ENCODE measurements at places on chromosomes 7 and 10. TPM values are rescaled to one million over a fixed set of nuclear protein-coding genes. Genes with fewer than 3 reads are reported as not detected.

Gene VIPR2
- total RNA-seq = 0.26 TPM

DNA sequence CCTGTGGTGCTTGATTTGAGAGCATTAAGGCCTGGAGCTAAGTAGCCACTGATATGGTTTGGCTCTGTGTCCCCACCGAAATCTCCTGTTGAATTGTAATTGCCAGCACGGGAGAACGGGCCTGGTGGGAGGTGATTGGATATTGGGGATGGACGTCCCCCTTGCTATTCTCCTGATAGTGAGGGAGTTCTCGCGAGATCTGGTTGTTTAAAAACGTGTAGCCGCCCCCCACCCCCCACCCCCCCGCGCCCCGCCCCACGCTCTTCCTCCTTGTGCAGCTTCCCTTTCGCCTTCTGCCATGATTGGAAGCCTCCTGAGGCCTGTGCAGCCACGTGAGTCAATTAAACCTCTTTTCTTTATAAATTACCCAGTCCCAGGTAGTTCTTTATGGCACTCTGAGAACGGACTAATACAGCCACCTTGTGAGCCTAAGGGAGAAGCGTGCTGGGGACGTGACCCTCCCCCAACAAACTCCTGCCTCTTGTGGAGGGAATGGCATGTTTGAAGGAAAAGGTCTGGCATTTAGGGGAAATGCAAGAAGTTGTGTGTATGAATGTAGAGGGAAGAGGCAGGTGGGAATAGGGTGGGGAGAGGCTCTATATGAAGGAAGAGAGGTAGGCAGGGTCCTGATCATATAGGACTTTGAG lies 118.0 kb upstream of the KMT2C start:
- DNase-seq = no peak

Gene SLC13A1
- total RNA-seq = not detected

GRCh38 chr7:25862261-25863004 lies 289.6 kb upstream of the NFE2L3 start:
- DNase-seq = peak; percentile 34

Gene SPDYE2
- 0.41 TPM for total RNA-seq

GRCh38 chr10:75672111-75672671 lies 240.8 kb downstream of the LRMDA start:
- DNase-seq = no peak

- DNase-seq = no peak
These were observed 16.2 kb downstream of the PFKFB3 start for GRCh38 chr10:6218692-6219493.

DNA sequence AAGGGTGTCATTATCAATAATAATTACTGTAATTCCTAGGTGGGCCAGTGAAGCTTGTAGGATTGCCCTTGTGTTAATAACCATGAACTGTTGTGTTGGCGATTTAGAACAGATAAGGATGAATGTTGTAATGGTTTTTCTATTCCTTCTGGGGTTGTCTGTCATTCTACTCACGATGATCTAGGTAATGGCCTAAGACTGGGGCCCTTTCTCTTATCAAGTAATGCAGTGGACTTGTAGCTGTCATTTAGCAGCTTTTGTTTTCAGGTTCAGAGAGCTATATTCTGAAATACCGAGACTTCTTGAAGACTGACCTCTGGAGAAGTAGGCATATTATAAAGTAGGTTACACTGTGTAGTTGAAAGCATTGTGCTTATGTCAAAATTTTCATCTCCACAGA lies 110.2 kb downstream of the TAF3 start:
- no peak for DNase-seq

DNA sequence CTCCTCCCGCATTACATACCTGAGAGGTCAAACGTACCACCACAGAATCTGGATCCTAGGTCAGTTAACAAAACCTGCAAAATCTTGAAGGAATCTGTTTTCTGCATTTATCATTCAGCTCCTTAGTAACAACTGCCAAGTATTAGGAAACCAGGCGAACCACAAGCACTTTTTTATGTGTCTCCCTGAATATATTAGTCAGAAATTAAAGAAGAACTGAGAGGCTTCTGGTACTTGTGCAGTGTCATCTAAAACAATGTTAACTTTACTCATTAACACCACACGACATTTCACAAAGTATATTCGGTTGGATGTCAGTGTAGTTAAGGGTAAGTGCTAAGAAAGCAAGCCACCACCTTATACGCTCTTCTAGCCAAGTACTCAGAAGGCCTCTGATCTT lies 2.5 kb downstream of the CCDC6 start:
- DNase-seq = no peak

Gene HACD1
- 0.63 TPM for total RNA-seq

DNA sequence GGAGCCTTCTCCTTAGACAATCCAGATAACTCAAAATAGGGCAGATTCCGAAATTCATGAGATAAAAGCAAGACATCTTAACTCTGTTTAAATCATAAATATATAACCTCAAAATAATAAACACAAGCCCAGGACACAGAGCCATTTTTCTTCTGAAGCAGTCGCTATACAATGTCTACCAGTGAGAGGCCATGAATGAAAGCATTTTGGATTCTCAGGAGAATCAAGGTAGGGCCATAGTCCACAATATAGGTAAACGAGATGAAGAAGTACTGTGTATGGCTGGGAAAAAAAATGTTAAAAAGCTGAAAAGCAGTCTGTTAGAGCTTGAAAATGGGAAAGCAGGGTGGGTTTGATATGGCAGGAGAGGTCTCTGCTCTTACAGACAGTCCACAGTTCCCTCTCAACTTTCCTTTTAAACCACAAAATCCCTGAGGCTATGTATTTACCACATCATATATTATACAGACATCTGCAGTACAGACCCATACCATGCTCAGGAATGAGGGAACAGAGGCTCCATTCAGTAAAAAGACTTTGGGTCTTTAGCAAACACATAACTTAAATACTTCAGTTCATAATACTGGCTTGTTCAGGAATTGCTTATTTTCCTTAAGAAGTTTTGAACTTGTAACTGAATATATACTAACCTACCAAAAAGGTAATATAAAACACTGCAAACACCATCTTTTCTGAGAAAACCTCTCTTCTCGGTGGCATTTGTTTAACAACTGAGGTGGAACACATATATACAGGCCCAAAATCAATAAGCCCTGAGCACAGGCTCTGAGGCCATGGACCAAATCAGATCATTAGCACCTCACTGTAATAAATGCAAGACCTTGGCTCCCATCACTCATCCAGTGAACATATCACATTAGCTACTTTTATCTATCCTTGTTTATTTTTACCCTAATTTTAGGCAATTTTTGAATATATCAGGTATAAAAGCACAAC lies 109.3 kb downstream of the SORBS1 start:
- DNase-seq = no peak

DNA sequence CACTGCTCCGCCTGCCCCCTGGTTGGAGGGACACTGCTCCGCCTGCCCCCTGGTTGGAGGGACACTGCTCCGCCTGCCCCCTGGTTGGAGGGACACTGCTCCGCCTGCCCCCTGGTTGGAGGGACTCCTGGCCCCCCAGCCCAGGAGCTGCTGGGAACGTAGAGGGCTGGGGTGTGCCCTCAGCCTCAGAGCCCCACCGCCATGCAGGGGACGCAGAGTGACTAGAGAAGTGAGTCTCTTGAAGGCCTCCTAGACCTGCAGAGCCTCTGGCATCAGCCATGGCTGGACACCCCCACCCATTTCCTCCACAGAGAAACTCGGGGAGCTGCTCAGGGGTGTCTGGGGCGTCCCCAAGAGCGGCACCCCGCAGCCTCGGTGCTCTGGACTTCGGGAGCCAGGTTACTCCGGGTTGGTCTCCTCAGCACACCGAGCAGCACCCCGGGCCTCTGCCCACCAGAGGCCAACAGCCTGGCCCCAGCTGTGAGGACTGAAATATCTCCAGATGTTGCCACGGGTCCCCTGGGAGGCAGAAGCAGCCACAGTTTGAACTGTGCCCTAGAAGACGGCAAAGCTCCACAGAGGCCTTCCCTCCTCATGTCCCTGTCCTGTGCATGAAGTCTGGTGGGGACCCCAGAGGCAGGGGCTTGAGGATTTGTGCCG lies 191.9 kb downstream of the ELFN1 start:
- DNase-seq = no peak

GRCh38 chr10:38127812-38128211 lies 33.7 kb downstream of the ZNF37A start:
- no peak for DNase-seq

- DNase-seq = peak; percentile 57
These were observed 22.5 kb downstream of the CFAP43 start for GRCh38 chr10:104209575-104210198.

- no peak for DNase-seq
These were observed 61.1 kb upstream of the C10orf90 start for GRCh38 chr10:126731610-126731990.

DNA sequence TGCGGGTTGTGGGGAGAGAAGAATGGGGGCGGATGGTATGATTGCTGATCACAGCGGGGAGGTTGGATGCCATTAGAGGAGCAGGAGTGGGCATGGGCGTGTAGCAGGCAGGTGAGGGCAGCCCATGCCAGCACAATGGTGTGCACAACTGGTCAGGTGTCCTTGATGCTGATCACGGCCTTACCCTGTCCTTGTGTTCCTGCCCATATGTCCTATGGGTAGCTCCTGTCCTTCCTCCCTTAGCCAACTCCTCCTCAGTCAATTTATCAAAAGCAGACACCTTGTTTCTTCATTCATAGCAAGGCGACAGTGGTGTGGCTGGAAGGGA lies 30.7 kb downstream of the WDR86 start:
- no peak for DNase-seq

Gene C10orf88
- total RNA-seq = 13.9 TPM

GRCh38 chr10:101293007-101293723 lies 60.8 kb upstream of the BTRC start:
- DNase-seq = no peak

DNA sequence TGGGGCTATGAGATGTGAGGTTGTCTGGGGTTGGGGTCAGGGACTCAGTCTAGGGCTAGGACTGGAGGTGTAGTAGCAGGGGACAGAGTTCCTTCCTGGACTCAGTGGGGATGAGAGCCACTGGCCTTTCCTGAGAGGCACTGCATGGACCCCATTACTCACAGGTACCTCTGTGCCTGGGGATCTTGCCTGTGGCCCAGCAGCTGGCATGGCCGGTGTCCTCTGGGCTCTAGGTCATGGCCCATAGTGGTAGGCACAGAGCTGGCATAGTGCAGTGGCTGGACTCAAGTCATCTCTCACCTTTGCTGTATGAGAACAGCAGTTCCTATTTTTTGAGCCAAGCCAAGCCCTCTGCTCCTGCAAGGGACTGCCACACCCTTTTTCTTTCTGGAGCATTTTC lies 51.9 kb downstream of the NEURL1 start:
- no peak for DNase-seq

Gene INHBA
- not detected for total RNA-seq

DNA sequence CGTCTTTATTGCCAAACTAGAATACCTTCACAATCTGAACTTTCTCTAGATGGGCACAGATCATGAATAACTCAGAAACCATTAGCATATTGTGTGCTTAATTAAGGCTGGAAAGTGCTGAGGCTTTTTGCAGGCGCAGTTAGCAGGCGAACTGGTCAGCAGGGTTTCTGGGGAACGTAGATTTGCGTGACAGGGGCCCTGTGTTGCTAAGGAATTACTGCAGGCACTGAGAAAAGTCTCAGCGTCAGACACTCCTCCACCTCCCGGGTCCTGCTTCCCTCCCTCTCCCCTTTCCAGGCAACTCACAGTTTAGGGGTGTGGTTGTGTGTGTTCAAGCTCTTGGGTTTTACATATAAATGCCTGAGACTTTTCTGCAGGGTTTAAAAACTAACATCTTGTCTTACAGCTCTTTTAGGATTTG lies 2.2 kb downstream of the MAP3K8 start:
- no peak for DNase-seq

GRCh38 chr10:121811386-121811785 lies 116.4 kb downstream of the ATE1 start:
- no peak for DNase-seq

- no peak for DNase-seq
These were observed 1235.0 kb downstream of the XPNPEP1 start for GRCh38 chr10:108688314-108688713.

GRCh38 chr7:373818-374705 lies 84.1 kb downstream of the FOXL3 start:
- DNase-seq = no peak

- no peak for DNase-seq
These were observed 21.5 kb upstream of the SMKR1 start for GRCh38 chr7:129480674-129481363.

Gene TMEM184A
- not detected for total RNA-seq

Gene SMKR1
- 3.8 TPM for total RNA-seq

DNA sequence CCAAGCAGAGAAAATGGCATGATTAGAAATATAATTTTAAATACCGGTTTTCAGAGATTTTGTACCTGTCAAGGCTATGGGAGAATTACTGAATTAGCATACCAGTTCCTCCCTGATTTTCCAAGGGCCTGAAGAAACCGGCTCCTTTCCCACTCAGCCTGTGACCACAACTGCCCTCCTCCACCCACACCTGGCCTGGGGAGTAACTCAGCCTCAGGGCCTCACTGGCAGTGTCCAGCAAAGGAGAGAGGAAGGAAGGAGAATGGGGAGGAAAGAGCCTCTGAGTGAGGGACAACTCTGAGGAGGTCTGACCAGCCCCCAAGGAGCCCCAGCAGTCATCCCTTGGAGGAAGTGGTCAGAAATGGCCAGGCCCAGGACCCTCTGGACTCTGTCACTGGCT lies 98.0 kb upstream of the LYZL2 start:
- no peak for DNase-seq

- DNase-seq = no peak
These were observed at the start of gene LLCFC1 for GRCh38 chr7:142939226-142939910. TSS of gene LLCFC1 (plus strand) at chr7:142939484. CDS start at chr7:142939622, 138 bp downstream.

DNA sequence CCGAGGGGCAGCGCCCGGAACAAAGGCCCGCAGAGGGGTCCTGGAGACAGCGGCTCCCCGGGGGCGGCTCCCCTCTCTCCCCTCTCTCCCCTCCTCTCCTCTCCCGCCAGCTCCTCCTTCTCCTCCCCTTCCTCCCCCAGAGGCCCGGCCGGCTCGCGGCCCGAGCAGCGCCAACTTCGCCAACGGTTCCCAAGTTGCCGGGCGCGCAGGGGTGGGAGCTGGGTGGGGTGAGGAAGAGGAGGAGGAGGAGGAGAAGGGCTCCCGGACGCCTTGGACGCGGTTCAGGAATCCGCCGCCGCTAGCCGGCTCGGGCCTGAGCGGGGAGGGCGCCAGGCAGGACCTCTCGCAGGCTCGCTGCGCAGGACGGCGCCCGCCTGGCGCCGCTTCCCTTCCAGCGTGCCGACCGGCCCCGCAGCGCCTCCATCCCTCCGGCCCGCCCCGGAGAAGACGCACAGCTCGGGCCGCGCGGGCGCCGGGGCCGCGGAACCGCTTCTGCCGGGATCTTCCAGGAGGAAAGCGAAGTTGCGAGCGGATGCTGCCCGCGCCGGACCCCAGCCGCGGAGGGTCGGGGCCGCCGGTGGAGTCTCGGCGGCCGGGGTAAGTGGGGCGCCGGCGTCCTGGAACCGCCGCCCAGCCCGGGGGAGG lies at the start of gene CHST3:
CHST3 (plus strand) TSS at position 298 of the 645 bp plus-strand sequence. CDS start 41,448 bp downstream, outside the sequence.
- no peak for DNase-seq

Gene MCM10
- not detected for total RNA-seq

Gene FOXI2
- not detected for total RNA-seq

- peak; percentile 86 for DNase-seq
These were observed 955.6 kb downstream of the GATA3 start for GRCh38 chr10:9010093-9010492.

GRCh38 chr7:66877577-66878300 lies 43.3 kb upstream of the TMEM248 start:
- no peak for DNase-seq

Gene TFR2
- 2.6 TPM for total RNA-seq

All from naive thymus-derived CD8-positive, alpha-beta T cell (primary cell).